Stomach (tissue), 19 donors: ENCODE measurements at places on chromosomes 7 and 10.
A peak's percentile ranks its signal among the peaks of the same experiment; 100 is the strongest.

GRCh38 chr10:106830471-106830870, 334.0 kb downstream of the SORCS1 start:
- DNase-seq: no peak

- DNase-seq: peak; percentile 62
These were observed 1156.3 kb downstream of the SORCS3 start for GRCh38 chr10:105797234-105797890.

DNA sequence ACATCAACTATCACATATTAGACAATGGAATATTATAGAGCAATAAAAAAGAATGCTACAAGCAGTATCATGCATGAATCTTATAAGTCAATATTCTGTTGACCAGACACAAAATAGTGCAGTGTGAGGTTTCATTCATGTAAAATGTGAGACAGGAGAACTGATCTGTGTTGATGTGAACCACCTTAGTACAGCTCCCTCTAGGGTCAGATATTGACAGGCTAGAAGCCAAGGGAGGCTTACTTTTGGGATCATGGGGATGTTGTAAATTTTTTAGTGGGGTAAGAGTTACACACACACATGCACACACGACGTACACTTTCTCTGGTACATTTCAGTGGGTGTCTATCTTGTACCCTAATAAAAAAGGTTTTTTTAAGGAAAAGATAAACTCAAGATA, 231.6 kb upstream of the FOXK1 start:
- DNase-seq: no peak

- peak; percentile 79 for DNase-seq
These were observed 6.5 kb downstream of the DUSP5 start for GRCh38 chr10:110504111-110504735.

GRCh38 chr10:115895166-115895565, 377.8 kb downstream of the GFRA1 start:
- DNase-seq: no peak

DNA sequence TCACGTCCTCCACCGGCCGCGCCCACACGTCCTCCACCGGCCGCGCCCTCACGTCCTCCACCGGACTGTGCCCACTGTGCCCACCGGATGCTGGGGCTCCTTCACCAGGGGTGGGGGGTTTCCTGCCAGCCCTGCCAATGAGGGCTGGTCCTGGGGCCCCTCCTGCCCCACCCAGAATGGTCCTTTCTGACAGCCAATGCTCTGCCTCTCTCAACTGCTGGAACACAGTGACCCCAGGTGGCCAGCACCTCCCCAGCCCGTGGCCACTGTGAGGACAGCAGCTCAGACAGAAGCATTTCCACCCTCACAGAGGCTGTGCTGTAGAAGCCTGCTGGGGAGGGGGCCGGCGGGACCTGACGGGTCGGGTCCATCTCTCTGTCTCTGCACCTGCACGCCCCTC, 90.1 kb upstream of the DNAAF5 start:
- no peak for DNase-seq

DNA sequence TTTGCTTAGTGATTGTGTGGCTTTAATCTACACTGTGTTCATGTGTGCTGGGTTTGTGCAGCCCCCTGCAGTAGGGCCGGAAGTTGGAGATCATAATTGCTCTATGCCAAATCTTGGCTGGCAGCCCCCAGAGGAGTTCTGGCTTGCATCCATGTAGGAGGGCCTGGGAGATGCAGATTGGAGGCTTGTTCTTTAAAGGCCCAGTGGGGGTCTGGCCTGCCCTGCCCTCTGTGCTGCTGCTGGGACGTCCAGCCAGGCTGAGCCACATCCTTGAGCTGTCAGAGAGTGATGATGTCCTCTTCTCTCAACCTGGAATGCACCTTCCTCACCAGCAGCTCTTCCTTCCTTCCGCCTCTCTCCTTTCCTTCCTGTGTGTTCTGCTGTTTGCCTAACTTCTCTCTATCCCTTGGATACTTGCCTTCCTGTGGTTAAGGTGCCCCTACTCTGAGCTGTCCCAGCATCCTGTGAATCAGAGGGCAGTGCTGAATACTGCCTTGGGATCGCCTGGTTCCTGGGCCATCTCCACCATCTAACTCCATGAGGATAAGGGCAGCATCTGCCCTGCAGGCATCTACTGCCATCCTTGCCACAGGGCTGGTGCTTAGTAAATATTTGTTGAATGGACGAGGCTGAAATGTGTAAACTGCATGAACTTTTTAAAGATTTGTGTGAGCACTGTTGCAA, 30.2 kb downstream of the DOCK1 start:
- DNase-seq: no peak

GRCh38 chr10:52213321-52213752, 100.7 kb upstream of the DKK1 start:
- peak; percentile 53 for DNase-seq

GRCh38 chr10:89185658-89186057, 21.5 kb downstream of the CH25H start:
- DNase-seq: peak; percentile 47

DNA sequence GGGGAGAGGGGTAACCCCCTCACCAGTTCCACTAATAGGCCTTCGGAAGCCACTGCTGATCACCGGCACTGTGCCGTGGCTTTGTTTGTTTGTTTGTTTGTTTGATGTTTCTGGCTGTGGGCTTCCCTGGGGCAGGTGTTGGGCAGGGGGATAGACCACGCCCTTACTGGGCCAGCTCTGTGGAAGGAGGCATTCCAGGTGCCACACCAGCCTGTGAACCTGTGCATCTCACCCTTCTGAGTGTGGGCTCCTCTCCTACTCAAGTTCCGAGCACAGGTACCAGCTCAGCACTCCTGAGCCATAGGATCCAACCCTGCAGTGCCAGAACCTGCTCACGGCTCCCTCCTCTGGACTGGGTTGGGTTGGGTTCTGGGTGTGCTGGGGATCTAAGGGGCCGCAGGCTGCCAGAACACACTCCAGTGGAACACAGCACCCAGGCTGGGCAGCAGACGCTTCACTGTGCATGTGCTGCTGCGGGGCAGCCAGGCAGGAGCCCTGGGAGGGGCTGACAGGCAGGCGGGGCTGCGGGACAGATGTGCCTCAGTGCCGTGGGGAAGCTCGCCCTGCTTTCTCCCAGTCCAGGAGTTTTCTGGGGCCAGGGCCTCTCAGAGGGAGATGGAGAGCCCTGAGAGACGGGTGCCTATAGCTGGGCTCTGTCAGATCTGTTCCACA, 1053.9 kb downstream of the CNTNAP2 start:
- no peak for DNase-seq

- DNase-seq: no peak
These were observed 121.2 kb upstream of the AFAP1L2 start for GRCh38 chr10:114525368-114525949.

- DNase-seq: no peak
These were observed 7.5 kb upstream of the MAT1A start for GRCh38 chr10:80296942-80297341.

DNA sequence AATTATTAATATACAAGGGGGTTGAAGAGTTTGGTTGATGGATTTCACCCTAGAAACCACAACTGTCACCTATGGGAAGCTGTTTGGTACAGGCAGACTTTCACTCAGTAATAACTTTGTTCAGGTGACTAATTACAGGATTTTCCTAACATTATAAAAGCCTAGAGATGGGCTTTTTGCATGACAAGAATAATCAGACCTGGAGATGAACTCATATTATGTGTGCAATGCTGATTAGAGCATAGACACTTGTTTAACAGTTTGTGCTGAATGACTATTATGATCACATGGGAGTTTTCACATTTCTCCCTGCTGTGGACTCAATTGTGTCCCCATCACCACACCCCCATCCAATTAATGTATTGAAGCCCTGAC, 90.2 kb upstream of the STEAP4 start:
- DNase-seq: no peak

GRCh38 chr10:13270877-13271551, 28.9 kb downstream of the PHYH start:
- DNase-seq: peak; percentile 51
